Placental epithelial cell (primary cell): ENCODE measurements at places on chromosomes 1 and 21. TPM values are rescaled to one million over a fixed set of nuclear protein-coding genes. Genes with fewer than 3 reads are reported as not detected.

The RNU1-4 gene
- total RNA-seq, result under 0.01 TPM in 2 replicates

The PSMA5 gene
- 24.3 and 39.0 TPM in 2 replicates for total RNA-seq

The PLPPR4 gene
- total RNA-seq, result not detected in 2 replicates

The OR13G1 gene
- total RNA-seq, result not detected in 2 replicates

The SRM gene
- total RNA-seq, result 15.7 and 35.9 TPM in 2 replicates

The CACNA1E gene
- under 0.01 TPM in 1 of 2 replicates, not detected in the other for total RNA-seq

The LDLRAD1 gene
- not detected in 2 replicates for total RNA-seq

The NUDT4B gene
- 9.4 and 19.0 TPM in 2 replicates for total RNA-seq

The LCE1F gene
- not detected in 2 replicates for total RNA-seq

The AJAP1 gene
- total RNA-seq, result under 0.01 and 0.39 TPM in 2 replicates

The C1orf210 gene
- total RNA-seq, result 0.39 and 1.4 TPM in 2 replicates

The AGBL4 gene
- under 0.01 TPM in 1 of 2 replicates, not detected in the other for total RNA-seq

The PCBP3 gene
- 0.39 TPM in 1 of 2 replicates, not detected in the other for total RNA-seq

The TMEM200B gene
- 10.6 and 20.8 TPM in 2 replicates for total RNA-seq

The TEX35 gene
- not detected in 2 replicates for total RNA-seq

The CCDC30 gene
- total RNA-seq, result 0.33 and 2.4 TPM in 2 replicates

The LMX1A gene
- total RNA-seq, result not detected in 2 replicates

The IFI44 gene
- total RNA-seq, result under 0.01 TPM in 1 of 2 replicates, not detected in the other

The FOXO6 gene
- total RNA-seq, result 0.11 and 0.39 TPM in 2 replicates

The GBP5 gene
- under 0.01 TPM in 1 of 2 replicates, not detected in the other for total RNA-seq

The ESPN gene
- under 0.01 TPM in 1 of 2 replicates, not detected in the other for total RNA-seq

The STIL gene
- 7.9 and 8.8 TPM in 2 replicates for total RNA-seq

The RGSL1 gene
- total RNA-seq, result not detected in 2 replicates

The LRRC42 gene
- total RNA-seq, result 54.2 and 60.7 TPM in 2 replicates

The TMEM63A gene
- 1.2 and 1.6 TPM in 2 replicates for total RNA-seq

The QSOX1 gene
- total RNA-seq, result 148 and 271 TPM in 2 replicates

The C1orf94 gene
- not detected in 2 replicates for total RNA-seq

The GSTM1 gene
- not detected in 2 replicates for total RNA-seq

The CFAP298 gene
- 13.7 and 16.2 TPM in 2 replicates for total RNA-seq

The SPRR2E gene
- not detected in 2 replicates for total RNA-seq

The GPR25 gene
- total RNA-seq, result not detected in 2 replicates

The PGLYRP3 gene
- total RNA-seq, result not detected in 2 replicates

The FAM151A gene
- total RNA-seq, result not detected in 2 replicates

The FAM78B gene
- not detected in 2 replicates for total RNA-seq

The IQCC gene
- 0.54 and 0.79 TPM in 2 replicates for total RNA-seq

The C21orf58 gene
- 5.4 and 6.7 TPM in 2 replicates for total RNA-seq

The ZNF695 gene
- total RNA-seq, result 2.0 and 3.1 TPM in 2 replicates

The PTPN7 gene
- not detected in 2 replicates for total RNA-seq

The LRRC47 gene
- 43.6 and 44.6 TPM in 2 replicates for total RNA-seq

The CLCA1 gene
- total RNA-seq, result not detected in 2 replicates

The NHLH1 gene
- under 0.01 and 0.11 TPM in 2 replicates for total RNA-seq

The MRPL24 gene
- total RNA-seq, result 11.8 and 26.8 TPM in 2 replicates

The LRRC38 gene
- not detected in 2 replicates for total RNA-seq

The PDZK1 gene
- 190 and 204 TPM in 2 replicates for total RNA-seq

The ATP1A4 gene
- total RNA-seq, result 2.4 and 13.0 TPM in 2 replicates

The TEDDM1 gene
- not detected in 2 replicates for total RNA-seq

The DBT gene
- total RNA-seq, result 6.3 and 10.0 TPM in 2 replicates

The IL12RB2 gene
- total RNA-seq, result 0.11 TPM in 1 of 2 replicates, not detected in the other

The TSHB gene
- total RNA-seq, result not detected in 2 replicates

The GNG4 gene
- total RNA-seq, result 1.2 and 2.4 TPM in 2 replicates
